Activated naive CD8-positive, alpha-beta T cell treated with anti-CD3 and anti-CD28 coated beads, Interleukin-2, amount 50 U/mL, for 24 hours (primary cell): ENCODE measurements at places on chromosomes 3 and 15.

DNA sequence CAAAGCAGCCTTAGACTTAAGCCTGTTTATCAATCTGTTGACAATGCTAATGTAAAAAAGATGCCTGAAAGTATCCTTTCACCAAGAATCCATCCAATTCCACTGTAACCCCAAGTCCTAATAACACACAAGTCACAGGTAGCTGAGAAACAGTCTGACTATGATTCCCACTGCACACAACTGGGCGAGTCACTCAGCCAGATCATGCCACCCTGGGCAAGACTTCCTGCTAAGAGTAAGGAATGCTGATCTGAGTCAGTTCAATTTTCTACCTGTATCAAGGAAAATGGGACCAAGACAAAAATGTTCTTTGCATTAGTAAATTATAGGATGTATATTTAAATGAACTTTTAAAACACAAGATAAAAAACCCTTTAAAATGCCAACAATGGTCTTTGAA lies 33.3 kb downstream of the NPTN start:
- DNase-seq: no peak

DNA sequence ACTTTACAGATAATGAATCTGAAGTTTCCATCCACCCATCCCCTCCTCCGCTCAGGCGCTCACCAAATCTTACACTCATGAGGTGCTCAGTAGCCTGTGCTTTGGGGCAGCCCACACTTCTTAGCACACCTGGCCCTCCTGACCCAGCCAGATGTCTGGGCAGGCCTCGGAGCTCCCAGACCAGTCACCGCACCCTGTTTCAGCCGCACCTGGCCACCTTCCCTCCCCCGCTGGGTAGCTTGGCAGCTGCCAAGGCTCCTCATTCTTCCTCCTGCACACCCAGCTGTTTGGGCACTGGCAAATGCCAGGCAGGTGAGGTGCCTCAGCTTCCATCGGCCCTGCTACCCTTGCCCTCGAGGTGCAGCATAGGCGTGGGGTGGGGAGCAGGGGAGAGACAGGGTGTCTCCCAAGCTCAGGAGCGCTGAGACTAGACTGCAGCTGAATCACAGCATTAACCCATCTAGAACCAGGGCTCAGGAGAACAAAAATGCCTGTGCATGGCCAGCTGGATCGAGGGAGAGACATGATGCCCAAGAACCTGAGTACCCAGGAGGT lies 45.8 kb downstream of the CDC25A start:
- DNase-seq: no peak

GRCh38 chr15:43317566-43318184 lies 12.7 kb downstream of the LCMT2 start:
- no peak for DNase-seq

DNA sequence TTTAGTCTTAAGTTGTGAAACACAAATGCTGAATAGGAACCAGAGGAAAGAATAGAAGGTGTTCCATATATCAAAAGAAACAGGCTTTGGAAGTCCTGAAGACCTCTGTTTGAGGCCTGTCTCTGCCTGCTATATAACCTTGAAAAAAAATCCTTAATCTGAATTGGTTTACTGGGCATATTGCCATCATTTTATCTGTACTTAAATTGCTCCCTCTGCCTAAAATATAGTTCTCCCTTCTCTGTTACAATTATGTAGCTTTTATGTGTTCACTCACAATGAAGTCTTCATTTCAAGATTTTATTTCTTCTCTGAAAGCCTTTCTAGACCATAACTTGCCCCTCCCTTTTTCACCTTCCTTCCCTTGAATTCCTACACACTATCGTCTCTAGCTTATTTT lies 21.2 kb downstream of the ARL13B start:
- DNase-seq: no peak

DNA sequence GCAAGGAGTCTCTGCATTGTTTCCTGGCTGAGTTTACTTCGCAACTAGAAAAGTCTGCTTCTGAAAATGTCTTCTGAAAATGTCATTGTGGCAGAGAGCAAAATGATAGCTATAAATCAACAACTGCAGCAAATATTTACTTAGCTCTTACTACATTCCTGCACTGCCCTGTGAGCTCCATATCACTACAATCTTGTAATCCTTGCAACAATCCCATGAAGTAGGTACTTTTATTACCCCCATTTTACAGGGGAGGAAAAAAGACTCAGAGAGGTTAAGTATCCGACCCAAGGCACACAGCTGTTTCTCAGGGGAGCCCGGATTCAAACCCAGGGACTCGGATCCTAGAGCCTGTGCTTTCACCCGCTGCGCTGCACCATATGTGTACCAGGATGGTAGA lies 34.2 kb upstream of the SPTBN5 start:
- no peak for DNase-seq

DNA sequence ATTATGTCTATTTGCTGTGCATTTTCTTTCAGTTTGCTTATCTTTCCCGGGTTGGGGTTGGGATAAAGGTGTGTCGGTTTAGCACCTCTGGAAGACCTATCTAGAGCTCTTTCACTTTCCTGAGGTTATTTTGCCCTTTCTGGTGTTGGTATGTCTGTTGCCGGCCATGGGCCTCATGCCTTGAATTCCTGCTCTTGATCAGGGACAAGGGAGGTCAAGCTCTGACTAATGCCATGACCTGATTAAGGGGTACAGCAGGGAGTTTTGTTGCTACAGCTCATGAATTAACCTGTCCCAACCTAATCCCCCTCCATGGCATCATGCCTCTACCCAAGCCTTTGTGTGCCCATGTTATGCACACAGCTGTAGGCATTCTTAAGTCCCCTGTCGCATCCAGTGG lies 70.5 kb upstream of the GOLGA6B start:
- DNase-seq: no peak

DNA sequence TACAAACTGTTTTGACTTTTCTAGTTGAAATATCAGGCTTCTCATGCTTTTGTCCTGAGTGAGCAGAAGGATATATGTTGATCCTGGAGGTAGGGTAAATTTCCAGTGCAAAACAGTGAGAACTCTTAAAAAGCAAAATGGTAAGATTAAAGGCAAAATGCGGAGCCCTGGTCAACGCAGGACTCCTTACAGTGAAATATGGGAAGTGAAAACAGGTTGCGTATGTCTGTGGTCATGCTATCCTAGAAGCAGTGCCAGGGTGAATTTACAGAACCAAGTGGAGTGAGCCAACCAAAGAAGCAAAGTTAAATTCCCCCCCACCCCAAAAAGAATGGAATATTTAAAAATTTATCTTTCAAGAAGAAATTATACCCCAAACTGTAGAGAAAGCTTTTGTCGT lies 256.4 kb downstream of the NR2F2 start:
- no peak for DNase-seq

DNA sequence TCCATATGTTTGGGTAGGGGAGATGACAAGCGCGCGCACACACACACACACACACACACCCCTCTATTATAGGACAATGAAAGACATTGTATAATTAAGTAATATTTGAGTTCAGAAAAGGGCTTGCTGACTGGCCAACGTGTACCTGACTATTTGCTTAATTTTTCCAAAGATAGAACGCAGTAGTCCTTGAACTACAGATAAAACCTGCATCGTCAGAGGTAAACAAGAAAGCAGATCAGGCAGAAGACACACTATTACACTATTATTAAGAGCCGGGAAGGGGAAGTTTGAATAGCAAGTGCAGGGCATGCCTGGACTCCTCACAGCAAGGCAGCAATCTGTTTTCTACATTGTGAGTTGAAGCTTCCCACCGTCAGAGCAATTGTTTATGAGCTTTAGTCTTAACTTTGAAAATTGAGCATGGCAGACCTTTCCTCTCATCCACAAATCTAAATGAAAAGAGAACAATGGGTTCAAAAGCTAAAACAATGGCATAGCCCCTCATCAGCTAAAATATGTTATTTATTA lies 427.7 kb downstream of the GABRG3 start:
- no peak for DNase-seq

DNA sequence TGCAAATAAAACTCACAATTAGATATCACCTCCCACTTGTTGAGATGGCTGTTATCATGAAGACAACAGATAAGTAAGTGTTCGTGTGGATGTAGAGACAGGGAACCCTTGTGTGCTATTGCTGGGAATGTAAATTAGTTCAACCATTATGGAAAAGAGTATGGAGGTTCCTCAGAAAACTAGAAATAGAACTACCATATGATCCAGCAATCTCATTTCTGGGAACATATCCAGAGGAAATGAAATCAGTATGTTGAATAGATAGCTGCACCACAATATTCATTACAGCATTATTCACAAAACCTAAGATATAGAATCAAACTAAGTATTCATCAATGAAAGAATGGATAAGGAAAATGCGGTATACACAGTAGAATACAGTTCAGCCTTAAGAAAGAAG lies 418.7 kb upstream of the CNTN6 start:
- no peak for DNase-seq

DNA sequence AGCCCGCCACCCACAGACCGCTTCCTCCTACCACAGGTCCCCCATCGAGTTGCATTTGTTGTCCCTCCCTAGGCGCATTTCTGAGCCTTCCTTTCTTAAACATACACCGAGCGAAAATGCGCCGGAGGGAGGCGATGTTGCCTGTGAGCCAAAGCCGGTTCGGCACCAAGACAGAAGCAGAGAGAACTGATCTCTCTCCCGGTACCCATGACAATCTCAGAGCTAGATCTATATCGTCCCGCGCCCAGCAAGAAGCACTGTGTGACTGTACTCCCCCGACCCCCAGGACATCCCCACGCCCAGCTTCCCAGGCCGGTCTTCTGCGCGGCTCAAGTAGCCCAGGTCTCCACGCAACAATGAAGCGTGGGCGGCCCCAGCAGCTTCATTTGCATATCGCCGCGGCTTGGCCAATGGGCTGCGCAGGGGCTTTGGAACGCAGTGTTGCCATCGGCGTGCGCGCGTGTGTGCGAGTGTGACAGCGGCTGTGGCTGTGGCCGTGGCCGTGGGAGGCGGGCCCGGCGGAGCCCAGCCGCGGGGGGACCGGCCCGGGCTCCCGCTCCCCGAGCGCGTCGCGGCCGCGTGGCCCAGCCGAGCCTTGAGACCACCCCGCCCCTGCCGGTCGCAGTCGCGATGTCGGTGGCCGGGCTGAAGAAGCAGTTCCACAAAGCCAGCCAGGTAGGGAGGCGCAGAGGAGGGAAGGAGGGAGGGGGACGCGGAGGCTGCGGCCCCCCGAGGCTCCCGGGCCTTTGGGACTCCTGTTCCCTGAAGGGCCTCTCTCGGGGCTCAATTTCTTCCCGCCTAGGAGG lies at the start of gene SH3GL3:
TSS of gene SH3GL3 (plus strand) at position 438 of the 806 bp plus-strand sequence. CDS start at position 631, 193 bp downstream.
- peak; percentile 56 for DNase-seq

GRCh38 chr3:127192576-127193232 lies at the start of gene PRR23E:
TSS of gene PRR23E (plus strand) at chr3:127193131. CDS start at chr3:127196686, 3,555 bp downstream.
- no peak for DNase-seq

- peak; percentile 50 for DNase-seq
Observed at GRCh38 chr15:45179221-45179985, 8.4 kb downstream of the SHF start.

DNA sequence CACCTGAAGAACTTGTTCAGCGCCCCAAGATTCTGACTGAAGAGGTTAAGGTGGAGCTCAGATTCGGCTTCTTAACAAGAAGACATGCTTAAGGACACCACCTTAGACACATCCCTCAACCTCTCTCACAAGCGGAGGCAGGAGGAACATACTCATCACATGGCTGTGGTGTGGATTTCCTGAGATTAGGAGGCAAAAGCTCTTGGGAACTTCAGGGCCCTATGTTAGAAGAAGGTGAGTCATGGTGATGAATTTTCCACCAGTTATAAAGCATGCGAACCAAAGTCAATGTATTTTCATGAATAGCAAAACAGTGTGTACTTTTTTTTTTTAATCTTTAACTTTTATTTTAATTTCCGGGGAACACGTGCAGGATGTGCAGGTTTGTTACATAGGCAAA lies 212.2 kb upstream of the SUCLG2 start:
- no peak for DNase-seq

- no peak for DNase-seq
Observed at GRCh38 chr3:71122641-71123040, 460.9 kb downstream of the FOXP1 start.

DNA sequence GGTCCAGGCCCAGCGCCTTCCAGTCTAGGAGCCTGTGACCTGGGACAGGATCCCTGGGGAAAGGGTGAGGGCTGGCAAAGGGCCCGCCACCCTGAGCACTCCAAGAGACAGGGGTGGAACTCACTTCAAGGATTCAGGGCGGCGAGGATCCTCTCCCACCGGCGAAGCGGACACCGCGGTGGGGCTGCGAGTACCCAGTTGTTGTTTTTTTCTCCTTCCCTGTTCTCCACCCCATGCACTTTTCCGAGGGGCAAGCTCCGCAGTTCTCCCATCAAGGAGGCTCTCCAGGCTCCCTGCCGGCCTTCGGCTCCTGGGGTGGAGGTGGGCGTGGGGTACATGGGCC lies 387 bp upstream of the PAQR5 start:
- DNase-seq: no peak

- no peak for DNase-seq
Observed at GRCh38 chr3:140143367-140144069, 208.5 kb downstream of the CLSTN2 start.

- no peak for DNase-seq
Observed at GRCh38 chr3:12948371-12948770, 107.0 kb upstream of the RPL32 start.

DNA sequence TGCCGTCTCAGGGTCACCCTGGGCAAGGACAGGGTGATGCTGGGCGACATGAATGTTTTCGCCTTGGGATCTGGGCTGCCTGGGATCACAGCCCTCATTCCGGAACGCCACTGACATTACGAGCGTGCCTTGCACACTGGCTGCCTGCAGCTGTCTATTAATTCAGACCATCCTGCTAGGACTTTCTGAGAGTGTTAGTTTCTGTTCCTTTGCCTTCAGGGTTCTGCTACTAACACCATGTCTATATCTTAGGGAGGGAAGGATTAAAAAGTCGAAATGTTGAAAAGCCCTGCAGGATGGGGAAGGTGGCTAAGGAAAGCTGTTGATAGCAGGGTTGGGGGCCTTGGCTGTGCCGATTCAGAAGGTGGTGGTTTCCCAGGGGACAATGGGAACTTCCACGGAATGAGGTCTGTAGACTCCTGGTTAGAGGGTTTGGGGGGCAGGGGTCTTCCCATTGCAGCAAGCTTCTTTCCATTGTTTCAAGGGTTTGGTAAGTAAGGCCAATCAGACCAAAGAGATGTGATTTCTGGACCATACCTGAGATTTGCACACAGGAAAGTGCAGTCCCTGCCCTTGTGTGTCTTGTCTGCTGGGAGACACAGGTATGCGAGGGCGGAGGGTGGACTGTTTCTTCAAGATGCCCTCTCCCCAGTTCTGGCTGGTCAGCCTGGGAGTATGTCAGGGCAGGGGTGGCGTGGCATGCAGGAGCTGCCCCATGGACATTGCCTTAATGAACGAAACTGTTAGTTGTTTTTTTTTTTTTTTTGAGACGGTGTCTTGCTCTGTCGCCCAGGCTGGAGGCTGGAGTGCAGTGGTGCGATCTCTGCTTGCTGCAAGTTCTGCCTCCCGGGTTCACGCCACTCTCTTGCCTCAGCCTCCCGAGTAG lies 50.9 kb downstream of the RGMA start:
- DNase-seq: no peak

- DNase-seq: no peak
Observed at GRCh38 chr3:196321162-196321561, 3.1 kb upstream of the DYNLT2B start.

- no peak for DNase-seq
Observed at GRCh38 chr3:122907471-122907870, 112.6 kb downstream of the SLC49A4 start.
